Stimulated activated CD8-positive, alpha-beta memory T cell treated with anti-CD3 and anti-CD28 coated beads, Interleukin-15, amount 100 ng/mL, for 24 hours (primary cell): ENCODE measurements at places on chromosomes 6 and 20.
A peak's percentile ranks its signal among the peaks of the same experiment; 100 is the strongest.

- no peak for DNase-seq
Measured at GRCh38 chr6:157278171-157278570, 45.1 kb downstream of the TMEM242 start.

DNA sequence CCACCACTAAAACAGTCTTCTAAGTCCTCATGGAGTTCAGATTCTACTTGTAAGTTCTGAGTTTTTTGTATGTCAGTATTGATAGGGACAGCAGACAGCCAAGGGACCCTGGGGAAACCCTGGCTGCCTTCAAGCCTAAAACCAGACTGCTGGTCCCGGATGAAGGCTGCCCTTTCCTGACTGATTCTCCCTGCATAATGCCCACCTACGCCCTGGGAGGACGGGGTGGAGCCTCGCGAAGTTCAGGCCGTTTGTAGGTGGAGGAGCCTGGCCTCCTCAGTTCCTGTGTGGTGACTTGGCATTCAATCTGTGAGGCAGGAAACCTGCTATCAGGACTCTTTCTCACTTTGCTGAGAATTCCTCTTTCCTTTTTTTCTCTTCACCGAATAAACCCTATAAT is 120.3 kb upstream of the LGSN start:
- no peak for DNase-seq

DNA sequence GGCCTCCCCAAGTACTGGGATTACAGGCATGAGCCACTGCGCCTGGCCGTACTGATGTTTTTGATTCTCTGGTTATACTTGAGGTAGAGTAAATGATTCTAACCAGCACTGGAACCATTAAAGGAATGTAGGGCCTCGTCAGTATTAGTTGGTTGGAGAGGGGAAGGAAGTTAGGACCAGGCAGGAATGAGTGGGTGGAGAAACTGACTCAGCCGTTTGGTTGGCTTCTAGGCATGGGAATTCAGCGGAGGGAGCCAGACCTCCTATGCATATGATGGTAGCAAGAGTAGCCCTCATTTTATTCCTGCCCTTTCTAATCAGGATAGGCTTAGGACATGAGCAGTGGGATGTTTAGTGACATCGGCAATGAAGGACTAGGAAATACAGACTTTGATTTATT is 19.0 kb upstream of the SERINC3 start:
- no peak for DNase-seq

DNA sequence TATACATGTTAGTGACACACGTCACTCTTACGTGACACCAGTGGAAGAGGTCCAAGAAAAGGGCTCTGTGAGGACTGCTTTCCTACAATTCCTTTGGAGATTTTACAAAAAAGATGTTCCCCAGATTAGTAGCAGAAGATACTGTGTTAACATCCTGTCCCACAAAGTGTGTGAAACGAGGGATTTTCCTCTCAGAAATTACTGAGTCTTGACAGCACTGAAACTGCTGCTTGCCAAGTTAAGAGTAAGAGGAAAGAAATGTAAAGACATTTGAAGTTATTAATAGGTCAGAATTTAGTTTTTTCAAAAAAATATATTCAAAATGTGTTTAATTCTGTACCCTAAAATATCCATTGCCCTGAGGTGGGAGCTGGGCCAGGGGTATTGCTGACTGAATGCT is 58.8 kb upstream of the MAP7 start:
- DNase-seq = no peak

- DNase-seq = no peak
Measured at GRCh38 chr6:106181664-106182418, 95.7 kb downstream of the PRDM1 start.

DNA sequence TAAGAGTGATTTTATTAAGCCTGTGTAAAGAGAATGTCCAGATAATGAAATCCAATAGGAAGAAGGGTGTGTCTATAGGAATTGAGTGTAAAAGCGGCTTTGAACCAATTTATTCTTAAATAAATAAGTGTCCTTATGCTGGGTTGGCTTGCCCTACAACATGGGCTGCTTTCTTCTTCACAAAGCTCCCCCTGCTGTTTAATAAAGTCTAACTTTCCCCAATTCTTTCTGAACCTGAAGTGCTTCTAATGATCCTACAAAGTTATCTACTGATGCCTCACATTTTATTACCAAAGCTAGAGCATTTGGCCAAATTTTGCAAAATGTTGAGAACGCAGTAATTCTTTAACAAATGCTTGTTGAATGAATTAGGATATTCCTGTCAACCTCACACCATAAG is 36.3 kb upstream of the SIRT5 start:
- DNase-seq = no peak

DNA sequence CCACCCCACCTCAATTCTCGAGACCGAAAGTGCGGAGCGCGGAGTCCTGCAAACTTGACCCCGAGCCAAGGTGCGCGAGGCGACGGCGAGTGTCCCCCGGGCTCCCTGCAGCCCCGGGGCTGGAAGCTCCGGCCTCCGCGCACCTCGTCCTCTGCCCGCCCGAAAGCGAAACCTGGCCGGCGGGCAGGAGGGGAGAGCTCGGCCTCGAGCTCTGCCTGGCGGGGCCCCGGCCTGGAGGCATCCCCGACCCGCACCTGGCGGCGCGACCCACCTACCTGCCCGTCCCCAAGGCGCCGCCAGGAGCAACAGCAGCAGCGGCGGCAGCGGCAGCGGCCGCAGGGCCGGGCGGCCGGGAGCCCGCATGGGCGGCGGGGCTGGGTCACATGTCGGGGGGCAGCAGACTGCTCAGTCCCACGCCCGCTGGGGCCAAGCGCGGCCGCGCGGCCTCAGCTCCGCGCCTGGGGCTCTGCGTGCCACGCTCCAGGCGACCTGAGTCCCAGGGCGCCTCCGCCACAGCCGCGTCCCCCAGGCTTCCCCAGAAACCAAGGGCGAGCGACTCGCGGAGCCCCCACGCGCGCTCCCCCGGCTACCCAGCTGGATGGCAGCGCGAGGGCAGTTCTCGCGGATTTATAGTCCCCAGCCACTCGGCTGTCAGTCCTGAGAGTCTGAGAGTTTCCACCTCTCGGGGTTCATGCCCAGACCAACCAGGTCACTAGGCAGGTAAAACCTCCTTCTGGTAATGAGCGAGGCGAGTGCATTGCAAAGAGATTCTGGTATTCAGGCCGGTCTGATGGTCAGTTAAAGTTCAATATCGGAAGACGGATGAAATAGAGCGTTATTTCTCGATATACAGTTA is at the start of gene IL20RA:
Gene IL20RA, minus strand, starts transcription at position 600 of the 856 bp plus-strand sequence. Its CDS starts 237 bp downstream, at position 363.
- DNase-seq = no peak

GRCh38 chr6:131761060-131761761 is 46.6 kb upstream of the ENPP1 start:
- DNase-seq = no peak

DNA sequence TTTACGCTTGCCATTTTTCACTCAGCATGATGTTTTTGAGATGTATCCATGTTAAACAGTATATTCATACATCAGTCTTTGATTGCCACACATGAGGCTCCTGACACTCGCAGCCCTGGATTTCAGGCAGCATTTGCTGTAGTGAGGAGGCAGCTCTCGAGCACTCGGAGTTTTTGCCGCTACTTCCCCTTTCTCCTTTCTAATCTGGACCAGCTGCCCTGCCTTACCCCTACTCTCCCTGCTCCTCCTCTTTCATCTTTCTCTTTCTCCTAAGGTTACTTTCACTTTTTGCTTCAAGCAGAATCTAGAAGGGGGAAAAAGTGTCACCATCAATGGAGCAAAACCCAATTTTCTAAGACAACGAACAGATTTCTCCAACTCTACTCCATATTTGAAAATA is 5.9 kb upstream of the CST3 start:
- DNase-seq = no peak

- no peak for DNase-seq
Measured at GRCh38 chr20:4563031-4563430, 158.7 kb upstream of the PRND start.

- no peak for DNase-seq
Measured at GRCh38 chr6:20978151-20978614, 443.9 kb downstream of the CDKAL1 start.

- DNase-seq = no peak
Measured at GRCh38 chr6:132465530-132466485, 47.1 kb downstream of the STX7 start.

DNA sequence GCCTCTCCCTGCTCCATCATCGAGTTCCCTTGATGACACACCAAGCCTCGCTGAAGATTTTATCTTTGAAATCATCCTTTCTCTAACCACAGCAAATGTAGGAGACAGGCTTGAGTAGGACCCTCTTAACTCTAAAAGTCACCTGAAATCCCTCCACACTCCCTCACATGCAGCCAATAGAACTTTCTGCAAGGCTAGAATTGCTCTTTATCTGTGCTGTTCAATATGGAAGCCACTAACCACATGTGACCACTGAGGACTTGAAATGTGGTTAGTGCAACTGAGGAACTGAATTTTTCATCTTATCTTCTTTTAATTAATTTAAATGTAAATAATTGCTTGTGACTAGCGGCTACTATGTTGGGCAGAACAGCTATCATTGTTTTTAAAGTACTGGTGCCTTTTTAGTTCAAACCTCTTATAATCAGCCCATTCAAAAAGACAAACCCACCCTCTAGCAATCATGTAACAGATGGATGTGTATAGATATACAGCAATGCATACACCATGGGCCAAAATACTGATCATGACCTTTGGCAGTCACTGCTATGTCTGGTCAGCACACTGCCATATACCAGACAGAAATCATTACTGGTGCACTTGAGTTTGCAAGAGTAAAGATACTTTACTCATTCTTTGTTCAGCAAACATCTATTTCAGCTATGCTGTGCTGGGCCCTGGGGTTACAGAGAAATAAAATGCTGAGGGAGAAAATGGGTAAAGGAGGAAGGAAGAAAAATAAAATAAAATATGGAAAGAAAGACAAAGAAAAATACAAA is 50.0 kb downstream of the GFOD1 start:
- no peak for DNase-seq

GRCh38 chr6:93183531-93183972 is 235.8 kb downstream of the EPHA7 start:
- no peak for DNase-seq

DNA sequence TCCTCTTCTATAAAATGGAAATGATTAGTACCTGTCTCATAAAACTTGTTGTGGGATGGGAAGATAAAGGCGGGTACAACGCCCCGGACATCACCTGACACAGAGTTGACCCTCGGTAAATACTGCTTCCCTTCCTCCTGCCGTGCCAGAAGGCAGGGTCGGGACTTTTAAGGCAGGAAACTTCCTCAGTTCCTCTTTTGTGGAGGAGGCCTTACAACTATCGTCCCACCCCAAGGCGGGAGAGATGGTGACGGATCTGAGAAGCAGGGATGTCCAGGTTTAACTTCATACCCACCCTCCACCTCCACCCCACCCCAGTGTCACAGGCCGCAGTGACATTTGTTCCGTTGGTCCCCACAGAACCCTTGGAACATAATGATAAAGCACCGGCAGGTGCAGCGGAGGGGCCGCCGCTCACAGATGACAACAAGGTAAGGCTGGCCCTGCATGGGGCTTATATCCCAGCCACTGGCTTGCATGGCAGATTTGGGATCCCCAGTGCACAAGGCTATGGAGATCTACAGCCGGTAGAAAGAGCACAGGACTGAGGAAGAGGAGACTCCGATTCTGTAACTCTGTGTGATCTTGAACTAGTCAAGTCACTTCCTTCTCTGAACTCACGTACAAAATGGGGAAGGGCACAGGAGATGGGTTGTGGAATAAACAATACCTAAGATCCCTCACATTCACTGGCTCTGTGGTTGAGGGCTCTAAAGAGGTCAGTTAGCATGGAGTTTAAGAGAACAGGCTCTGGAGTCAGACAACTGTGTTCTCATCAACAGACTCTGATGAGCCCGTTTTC is 764 bp downstream of the DNTTIP1 start:
- DNase-seq = no peak

GRCh38 chr6:85866370-85866730 is 223.7 kb upstream of the SYNCRIP start:
- DNase-seq = no peak

DNA sequence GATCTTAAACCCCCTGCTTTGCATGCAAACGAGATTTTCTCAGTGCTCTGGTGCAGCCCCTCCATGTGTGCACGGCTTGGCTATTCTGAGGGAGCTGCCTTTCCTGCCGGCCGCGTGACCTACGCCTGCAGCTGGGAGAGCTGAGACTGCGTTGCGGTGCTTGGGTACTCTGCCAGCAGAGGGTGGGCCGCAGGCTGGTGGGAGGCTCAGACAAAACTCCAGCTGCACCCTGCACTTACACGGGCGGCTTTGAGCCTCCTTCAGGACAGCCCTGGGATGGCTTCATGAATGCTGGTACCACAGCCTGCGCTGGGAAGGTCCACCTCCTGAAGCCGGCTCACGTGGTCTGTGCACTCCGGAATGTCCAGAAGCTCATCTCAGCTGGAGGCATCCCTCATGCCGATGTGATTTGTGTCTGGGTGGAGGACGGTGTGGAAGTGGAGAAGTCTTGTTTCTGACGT is 223.7 kb downstream of the DLL1 start:
- DNase-seq = no peak

- no peak for DNase-seq
Measured at GRCh38 chr20:41225091-41225490, 87.7 kb downstream of the PLCG1 start.

GRCh38 chr6:31068669-31069340 is 43.6 kb downstream of the C6orf15 start:
- peak; percentile 27 for DNase-seq

- no peak for DNase-seq
Measured at GRCh38 chr6:66638518-66638917, 931.5 kb upstream of the EYS start.

GRCh38 chr6:73309785-73310502 is 44.1 kb downstream of the DPPA5 start:
- DNase-seq = peak; percentile 25

DNA sequence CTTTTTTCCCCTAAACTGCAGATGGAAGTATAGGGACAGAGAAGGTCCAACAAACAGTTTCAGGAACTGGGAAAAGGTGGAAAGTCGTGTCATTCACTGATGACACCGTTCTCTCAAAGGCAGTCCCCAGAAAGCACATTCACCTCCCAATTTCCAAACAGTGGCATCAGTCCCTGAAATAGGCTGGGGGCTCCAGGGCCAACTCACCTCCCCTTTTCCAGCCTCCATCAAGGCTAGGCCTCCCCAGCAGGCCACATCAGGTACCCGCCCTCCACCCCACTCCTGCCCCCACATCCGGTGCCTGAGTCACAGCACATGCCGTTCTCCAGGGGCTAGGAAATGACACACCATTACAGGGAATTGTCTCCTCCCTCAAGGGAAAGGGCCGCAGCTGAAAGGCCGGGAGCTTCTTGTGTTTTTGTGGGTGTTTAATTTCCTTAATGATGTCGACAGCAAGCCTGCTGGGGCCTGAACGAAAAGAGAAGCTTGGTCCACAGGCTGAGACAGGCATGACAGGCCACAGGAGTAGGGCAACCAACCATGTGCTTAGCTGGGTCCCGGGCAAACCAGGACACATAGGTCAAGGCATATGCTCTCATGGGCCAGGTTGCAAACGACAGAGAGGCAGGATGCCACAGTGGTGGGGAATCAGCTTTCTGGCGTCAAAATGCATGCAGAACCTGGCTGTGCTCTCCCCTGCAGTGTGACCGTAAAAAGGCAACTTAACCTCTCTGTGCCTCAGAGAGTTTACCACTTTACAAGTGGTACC is 39.2 kb downstream of the ZMYND8 start:
- DNase-seq = peak; percentile 7

- DNase-seq = no peak
Measured at GRCh38 chr6:5151955-5152401, 66.8 kb downstream of the PPP1R3G start.
